Activated gamma-delta T cell treated with Interleukin-2 at 50 U/mL for 16 hours (primary cell): ENCODE measurements at places on chromosomes 2 and 18.
A peak's percentile ranks its signal among the peaks of the same experiment; 100 is the strongest.

- DNase-seq: no peak
Measured at GRCh38 chr2:55030766-55031165, 19.5 kb downstream of the RTN4 start.

GRCh38 chr2:134946073-134946472, 27.5 kb downstream of the CCNT2 start:
- no peak for DNase-seq

DNA sequence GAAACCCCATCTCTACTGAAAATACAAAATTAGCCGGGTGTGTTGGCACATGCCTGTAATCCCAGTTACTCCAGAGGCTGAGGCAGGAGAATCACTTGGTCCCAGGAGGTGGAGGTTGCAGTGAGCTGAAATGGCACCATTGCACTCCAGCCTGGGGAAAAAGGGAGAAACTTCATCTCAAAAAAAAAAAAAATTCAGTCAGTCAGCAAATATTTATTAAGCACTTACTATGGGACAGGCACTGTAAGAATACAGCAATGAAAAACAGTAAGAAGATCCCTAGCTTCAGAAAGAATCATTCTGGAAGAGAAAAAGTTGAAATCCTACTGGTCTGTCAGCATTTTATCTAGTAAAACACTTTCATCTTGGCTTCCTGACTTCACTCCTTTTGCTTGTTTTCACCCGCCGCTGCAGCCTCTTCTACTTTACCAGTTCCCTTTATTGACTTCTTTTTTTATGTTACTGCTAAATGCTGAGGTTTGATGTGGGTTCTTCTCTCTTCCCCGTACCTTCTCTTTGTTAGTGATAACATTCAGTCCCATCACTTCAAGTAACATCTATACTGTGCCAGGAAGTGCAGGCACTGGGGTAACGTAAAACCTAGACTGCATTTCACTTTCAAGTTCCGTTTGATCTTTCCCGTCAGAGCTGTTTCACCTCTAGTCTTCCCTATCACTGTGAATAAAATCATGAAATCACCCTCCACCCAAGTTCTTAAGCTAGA, 10.8 kb upstream of the TAF4B start:
- DNase-seq: peak; percentile 28

DNA sequence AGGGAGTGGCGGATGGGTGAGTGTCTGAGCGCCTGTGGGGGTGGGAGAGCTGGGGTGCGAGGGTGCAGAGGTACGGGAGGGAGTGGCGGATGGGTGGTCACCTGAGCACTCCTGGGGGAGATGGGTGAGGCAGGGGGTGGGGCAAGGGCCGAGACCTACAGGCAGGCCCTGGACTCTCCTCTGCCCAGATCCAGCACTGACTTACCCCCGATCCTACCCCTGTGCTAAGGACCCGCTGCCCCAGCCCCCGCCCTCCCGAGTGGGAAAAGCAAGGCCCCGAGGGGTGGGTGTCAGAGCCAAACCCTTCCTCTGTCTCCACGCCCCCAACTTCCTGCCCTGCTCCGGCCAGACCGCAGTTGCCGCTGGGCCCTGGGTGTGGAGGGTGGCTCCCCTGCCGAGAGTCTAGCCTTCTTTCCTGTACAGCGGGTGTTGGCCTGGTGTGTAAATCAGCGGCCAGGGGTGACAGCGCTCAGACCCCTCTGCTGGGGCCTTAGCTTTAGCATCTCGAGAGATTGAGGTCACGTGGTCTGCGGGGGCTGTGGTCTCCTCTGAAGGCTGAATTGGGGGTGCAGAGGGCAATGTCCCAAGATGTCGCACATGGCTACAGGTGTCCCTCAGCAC, 12.5 kb downstream of the BOK start:
- DNase-seq: no peak

- DNase-seq: no peak
Measured at GRCh38 chr2:20397811-20398447, 47.3 kb upstream of the PUM2 start.

- no peak for DNase-seq
Measured at GRCh38 chr2:121709776-121710469, 26.8 kb downstream of the NIFK start.

GRCh38 chr2:191696001-191696400, 18.1 kb downstream of the NABP1 start:
- no peak for DNase-seq

GRCh38 chr18:21457179-21457535, 143.3 kb downstream of the ESCO1 start:
- no peak for DNase-seq

GRCh38 chr2:242020196-242021004, 150.9 kb downstream of the RTP5 start:
- no peak for DNase-seq

DNA sequence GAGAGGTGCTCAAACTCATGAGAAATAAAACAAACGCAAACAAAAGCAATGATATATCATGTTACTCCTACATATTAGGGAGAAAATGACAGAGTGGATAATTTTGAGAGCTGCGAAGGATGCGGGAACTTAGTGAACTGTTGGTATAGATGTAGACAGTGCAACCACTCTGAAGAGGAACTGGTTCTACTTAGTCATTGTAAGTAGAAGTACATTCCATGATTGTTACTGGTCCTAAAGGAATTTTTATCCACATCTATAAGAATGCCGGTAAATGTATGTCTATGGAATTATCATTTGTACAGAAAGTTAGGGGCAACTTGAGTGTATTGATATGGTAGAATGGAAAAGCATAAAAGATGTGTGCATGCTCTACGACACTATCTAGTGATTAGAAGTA, 1238.4 kb downstream of the LRP1B start:
- no peak for DNase-seq

GRCh38 chr2:65035351-65035943, 20.8 kb upstream of the CEP68 start:
- no peak for DNase-seq

GRCh38 chr18:75638223-75638775, 210.8 kb upstream of the SMIM21 start:
- DNase-seq: no peak

DNA sequence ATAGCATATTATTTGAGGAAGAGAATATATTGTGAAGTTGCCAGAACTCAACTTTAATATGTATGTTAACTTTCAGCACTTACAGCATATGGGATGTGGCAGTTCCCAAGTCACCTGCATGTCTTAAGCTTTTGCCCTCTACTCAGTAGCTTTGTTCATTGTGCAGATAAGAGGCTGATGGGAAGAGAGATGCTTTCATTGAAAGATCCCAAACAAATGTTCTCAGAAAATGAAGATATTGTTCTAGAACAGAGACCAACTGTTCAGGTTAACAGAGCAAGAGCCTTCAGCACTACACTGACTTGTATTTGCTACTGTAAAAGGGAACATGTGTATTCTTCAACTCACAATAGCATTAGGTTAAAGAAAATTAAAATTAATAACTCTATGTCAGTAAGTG, 28.1 kb downstream of the GAREM1 start:
- no peak for DNase-seq

DNA sequence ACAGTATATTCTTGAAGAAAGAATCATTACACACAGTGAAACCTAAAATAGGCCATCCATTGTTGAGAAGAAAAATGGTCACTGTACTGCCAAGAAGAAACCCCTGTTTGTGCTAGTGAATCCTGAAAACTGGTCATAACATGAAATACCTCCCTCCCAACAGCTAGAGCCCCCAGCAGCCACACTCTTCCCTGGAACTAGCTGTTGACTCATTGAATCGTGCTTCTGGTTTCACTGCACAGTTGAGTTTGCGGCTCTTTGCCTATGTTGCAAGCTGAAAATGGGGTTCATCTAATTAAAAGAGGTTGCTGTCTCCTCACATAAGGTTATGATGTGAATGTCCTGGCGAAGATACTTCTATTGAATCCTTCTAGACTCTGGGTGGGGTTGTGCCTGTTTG, 86.3 kb downstream of the UGGT1 start:
- no peak for DNase-seq

GRCh38 chr2:82314836-82315472, 2010.4 kb upstream of the LRRTM1 start:
- no peak for DNase-seq

- DNase-seq: no peak
Measured at GRCh38 chr2:23574919-23575654, 190.1 kb downstream of the KLHL29 start.

- DNase-seq: no peak
Measured at GRCh38 chr2:62570861-62571698, 65.1 kb upstream of the TMEM17 start.

GRCh38 chr2:171191021-171191420, 30.3 kb upstream of the TLK1 start:
- no peak for DNase-seq

DNA sequence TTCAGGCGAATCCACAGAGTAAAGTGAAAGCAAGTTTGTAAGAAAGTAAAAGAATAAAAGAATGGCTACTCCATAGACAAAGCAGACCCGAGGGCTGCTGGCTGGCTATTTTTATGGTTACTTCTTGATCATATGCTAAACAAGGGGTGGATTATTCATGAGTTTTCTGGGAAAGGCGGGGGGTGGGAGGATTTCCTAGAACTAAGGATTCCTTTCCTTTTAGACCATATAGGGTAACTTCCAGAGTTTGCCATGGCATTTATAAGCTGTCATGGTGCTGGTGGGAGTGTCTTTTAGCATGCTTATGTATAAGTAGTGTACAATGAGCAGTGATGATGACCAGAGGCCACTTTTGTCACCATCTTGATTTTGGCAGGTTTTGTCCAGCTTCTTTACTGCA, 59.8 kb downstream of the SLC4A3 start:
- no peak for DNase-seq

DNA sequence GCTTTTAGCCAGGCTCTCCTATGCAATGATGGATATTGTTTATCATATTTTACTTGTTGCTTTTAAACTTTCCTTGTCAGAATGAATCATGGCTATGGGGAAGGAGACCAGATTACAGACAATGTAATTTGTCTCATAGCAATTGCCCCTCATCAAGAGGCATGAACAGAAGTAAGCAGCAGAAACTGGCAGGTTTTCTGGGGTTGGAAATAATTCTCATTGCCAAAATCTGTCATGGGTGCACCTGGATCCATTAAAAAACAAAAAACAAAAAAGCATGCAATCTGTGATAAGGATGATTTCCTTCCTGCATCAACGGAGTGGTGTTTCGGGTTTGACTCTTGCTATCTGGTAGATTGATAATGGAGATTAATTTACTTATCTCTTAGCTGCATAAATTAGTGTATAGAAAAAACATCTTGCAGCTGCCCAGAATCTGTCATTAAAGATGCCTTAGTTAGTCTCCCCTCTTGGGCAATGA, 419.6 kb downstream of the SOX11 start:
- no peak for DNase-seq

- no peak for DNase-seq
Measured at GRCh38 chr2:74858281-74858680, 24.4 kb downstream of the HK2 start.

DNA sequence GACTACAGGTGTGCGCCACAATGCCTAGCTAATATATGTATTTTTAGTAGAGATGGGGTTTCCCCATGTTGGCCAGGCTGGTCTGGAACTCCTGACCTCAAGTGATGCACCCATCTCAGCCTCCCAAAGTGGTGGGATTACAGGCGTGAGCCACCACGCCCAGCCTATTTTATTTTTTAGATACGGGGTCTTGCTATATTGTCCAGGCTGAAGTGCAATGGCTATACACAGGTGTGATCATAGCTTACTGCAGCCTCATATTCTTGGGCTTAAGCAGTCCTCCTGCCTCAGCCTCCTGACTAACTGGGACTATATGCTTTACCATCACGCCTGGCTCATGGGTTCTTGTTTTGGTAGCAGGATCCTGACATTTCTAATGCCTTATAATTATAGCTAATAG, 42.4 kb downstream of the BIRC6 start:
- DNase-seq: no peak

GRCh38 chr2:45009303-45009927, at the start of gene SIX2:
Gene SIX2, minus strand, starts transcription at chr2:45009452. Its CDS starts 342 bp downstream, at chr2:45009110.
- no peak for DNase-seq

- DNase-seq: no peak
Measured at GRCh38 chr2:110941226-110941625, 179.5 kb upstream of the BCL2L11 start.

DNA sequence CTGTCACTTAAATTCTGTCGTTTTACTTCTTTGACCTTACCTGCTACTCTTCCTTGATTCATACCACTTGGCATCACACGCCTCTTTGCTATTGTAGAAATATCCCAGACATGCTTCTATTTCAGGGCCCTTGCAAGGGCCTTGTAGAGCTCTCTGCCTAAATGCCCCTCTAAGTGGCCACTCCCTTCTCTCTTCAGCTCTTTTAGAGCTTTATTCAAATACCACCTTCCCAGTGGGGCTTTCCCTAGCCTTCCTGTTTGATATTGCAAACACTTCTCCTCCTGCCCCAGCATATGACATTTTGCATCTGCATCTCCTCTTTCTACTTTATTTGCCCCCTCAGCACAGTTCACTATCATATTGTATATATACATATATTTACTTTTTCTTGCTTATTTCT, 54.0 kb downstream of the PELI1 start:
- DNase-seq: no peak

GRCh38 chr18:40738321-40738880, 1216.6 kb upstream of the PIK3C3 start:
- DNase-seq: no peak

GRCh38 chr2:42435628-42436027, 58.2 kb downstream of the KCNG3 start:
- DNase-seq: no peak

GRCh38 chr18:57833441-57834101, 30.5 kb upstream of the ATP8B1 start:
- no peak for DNase-seq

DNA sequence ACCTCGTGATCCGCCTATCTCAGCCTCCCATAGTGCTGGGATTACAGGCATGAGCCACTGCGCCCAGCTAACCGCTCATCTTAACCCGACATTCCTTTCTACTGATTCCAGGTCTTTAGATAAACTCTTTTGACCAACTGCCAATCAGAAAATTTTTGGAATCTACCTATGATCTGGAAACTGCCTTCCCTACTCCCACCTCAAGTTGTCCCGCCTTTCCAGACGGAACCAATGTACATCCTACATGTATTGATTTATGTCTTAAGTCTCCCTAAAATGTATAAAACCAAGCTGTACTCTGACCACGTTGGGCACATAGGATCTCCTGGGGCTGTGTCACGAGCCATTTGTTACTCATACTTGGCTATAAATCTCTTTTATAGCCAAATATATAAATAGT, 3.2 kb upstream of the NEU2 start:
- no peak for DNase-seq

DNA sequence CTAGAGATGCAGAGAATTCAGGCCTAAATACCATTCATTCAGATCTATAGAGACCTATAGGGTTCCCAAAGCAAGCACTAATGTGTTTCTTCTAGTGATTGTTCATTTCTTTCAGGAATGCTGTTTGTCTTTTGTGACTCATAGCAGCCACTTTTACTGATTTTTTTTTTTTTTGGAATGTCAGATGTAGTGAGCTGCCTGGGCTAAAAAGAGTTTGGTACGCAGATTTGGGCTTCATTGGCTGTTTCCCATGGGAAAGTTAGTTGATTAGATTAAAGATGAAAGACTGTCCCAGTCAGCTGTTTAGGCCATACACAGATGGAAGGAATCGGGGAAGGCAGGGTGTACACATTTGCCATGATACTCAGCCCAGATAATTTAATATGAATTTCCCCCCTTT, 87.6 kb downstream of the CDC42EP3 start:
- no peak for DNase-seq

- DNase-seq: no peak
Measured at GRCh38 chr2:19124135-19124534, 234.3 kb downstream of the OSR1 start.

- DNase-seq: no peak
Measured at GRCh38 chr2:58221909-58222308, 19.2 kb downstream of the FANCL start.
